ELR (cell line): ENCODE measurements at places on chromosomes 11 and 22.

DNA sequence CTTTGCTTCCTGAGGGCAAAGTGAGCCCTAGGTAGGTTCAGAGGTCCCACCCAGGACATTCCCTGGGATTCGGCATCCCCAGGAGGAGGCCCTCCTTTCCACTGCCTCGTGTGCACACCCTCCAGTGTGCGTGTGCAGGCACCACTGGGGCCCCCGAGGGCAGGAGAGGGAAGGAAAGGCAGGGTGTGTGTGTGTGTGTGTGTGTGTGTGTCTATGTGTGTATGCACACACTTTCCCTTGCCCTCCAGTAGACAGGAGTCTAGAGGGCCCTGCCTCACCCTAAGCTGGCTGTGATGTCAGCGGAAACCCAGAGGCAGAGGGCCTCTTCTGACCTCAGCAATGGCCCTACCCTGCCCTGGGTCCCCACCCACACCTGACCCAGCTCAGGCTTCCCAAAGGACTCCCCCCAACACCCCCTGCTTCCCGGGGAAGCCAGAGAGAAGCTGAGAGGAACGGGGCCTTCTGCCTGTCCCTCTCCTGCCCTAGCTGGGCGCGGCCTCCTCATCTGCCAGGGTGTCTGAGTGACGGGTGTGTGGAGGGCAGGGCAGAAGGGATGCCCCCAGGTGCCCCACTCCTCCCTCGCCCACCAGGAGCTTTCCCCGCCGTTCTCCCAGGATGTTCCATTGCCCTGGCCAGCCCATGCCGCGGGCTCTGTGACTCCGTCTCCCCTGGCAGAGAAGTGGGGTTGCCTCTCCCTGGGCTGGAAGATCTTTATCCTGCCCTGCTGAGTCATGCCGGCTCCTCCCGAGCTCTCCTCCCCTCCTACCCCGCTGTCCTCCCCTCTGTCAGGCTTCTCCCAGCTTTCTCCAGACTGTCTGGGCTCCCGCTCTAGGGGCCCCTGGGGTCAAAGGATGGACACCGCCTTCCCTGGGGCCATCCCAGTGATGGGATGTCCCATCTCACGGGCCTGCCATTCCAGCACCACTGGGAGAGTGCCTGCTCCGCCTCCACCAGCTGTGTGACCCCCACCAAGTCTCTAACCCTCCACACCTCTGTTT lies 6.0 kb upstream of the CLCF1 start:
- DNase-seq, result peak; percentile 84

- peak; percentile 55 for DNase-seq
Measured at GRCh38 chr22:40410272-40410671, 39.9 kb downstream of the SGSM3 start.

GRCh38 chr11:74001822-74002286 lies 7.0 kb downstream of the UCP3 start:
- no peak for DNase-seq

DNA sequence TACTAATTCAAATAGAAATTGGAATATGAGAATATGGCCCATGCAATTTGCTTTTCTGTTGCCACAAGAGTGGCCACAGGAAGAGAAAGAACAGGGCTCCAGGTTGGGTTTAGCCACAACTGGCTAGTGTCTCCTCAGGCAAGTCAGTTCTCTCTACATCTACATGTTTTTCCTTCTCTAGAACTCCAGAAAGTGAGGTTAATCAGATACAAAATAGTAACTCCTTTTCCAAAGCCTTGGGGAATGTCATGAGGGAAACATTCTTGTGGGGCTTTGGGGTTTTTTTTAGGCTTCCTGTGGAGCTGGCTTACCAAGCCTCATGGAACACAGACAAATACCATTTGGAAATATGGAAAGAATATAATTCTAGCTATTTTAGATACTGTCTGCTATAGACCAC lies 161.6 kb downstream of the NAV2 start:
- no peak for DNase-seq

- DNase-seq, result peak; percentile 79
Measured at GRCh38 chr11:74330075-74330858, 18.8 kb upstream of the P4HA3 start.

DNA sequence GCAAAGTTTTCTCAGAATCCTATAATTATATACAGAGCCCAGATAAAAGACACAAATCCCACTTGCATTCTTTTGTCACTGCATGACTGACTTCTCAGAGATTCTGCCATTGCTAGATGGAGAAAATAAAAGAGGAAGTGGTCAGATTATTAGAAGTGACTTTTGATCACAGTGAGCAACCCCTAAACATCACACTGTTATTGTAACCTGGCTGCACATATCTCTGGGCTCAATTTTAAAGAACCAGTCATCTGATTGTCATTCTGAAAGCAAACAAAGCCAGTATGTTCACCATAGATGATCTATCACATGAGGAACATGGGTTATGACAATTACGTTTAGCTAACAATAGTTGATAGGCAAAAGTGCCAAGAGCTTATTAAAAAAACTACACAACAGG lies 47.8 kb downstream of the COPB1 start:
- peak; percentile 57 for DNase-seq
